ENCODE measurements at places on chromosomes 1 and 21.

GRCh38 chr1:19975423-19976193 lies 3.8 kb downstream of the PLA2G2A start:
- no peak for DNase-seq

- no peak for DNase-seq
Observed at GRCh38 chr1:20080441-20081352, 10.7 kb downstream of the PLA2G5 start.

GRCh38 chr1:167881786-167882185 lies 32.1 kb downstream of the ADCY10 start:
- DNase-seq = peak; percentile 24

DNA sequence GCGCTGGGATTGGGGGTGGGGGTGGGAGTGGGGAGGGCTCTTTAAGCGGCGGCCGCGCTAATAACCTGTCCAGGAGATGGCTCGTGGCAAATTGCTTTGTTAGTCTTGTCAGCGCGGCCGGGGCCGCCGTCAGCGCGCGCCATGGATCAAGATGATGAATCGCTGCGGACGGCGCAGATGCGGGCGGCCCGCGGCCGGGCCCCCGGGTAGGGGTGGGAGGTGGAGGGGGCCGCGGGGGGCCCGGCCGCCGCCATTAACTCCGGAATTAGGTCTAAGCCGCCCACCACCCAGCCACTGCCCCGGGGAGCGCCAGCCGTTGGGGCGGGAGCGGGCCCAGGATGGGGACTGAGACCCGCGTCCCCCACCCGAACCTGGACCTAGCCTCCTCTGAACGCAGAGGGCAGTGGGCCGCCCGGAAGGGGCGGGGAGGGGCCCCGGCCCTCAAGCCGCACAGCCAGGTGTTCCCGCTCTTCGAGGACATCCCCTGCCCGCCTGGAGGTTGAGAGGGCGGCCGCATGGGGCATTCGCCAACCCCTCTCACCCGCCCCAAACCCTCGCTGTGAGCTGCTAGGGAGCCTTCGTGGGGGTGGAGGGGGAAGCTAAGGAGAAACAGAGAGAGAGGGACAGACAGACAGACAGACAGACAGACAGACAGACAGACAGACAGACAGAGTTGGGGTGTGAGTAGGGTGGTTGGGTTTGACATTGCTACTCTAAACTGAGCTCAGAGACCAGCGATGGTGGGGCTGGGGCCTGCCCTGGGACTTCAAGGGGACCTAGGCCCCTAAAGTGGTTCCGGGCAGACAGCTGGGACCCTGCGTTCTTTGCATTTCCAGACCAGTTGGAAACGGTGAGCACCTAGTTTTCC lies 3.8 kb upstream of the DMBX1 start:
- no peak for DNase-seq

GRCh38 chr1:204463125-204464060 lies 31.2 kb downstream of the PIK3C2B start:
- no peak for DNase-seq

- no peak for DNase-seq
Observed at GRCh38 chr21:16421007-16421406, 691.2 kb downstream of the USP25 start.

GRCh38 chr1:144551107-144551542 lies 41.6 kb upstream of the PPIAL4F start:
- DNase-seq = no peak

DNA sequence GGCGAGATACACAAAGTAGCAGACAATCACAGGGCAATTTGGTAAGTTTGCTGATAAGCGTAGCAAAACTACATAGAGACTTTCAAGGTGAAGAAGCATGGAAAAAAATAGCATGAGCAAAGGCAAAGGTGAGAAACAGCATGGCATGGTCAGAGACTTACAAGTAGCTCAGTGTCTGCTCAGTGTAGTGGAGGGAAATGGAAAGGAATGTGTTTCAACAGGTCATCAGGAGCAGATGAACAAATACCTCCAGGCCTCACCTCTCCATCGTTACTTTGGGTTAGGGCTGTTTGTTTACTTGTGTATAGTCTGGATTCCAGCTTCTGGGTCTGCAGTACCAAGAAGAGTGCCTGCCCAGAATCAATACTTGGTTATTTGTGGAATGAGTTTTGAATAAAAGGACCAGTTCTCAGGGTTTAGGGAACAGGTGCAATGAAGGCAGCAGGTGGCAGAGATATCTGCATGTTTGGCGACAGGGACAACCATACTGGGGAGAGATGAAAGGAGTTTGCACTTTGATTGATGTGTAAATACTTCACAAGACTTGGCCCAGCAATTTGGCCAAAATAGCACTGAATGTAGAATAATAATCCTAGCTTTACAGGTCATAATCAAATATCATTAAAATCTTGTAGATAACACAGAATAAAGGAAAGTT lies 97.0 kb upstream of the FGGY start:
- no peak for DNase-seq

- no peak for DNase-seq
Observed at GRCh38 chr1:92853299-92853698, 21.5 kb downstream of the RPL5 start.

- DNase-seq = no peak
Observed at GRCh38 chr1:156012051-156012817, 8.5 kb downstream of the SSR2 start.

DNA sequence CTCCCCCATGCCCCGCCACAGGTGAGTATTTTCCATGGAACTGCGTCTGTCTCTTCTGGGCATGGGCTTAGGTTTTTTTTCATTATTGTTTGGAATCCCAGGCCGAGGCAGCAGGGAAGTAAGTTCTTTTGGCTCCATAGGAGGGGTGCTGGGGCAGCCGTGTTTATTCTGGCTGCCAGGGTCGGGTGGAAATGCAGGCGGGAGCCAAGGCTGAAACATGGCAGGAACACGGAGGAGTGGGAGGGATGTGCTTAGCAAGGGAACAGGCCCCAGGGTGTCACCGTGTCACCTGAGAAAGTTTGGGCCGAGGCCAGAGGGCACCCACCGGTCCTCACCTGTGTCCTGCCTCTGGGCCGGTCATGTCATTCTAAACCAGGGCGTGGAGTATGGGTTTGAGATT lies 4.5 kb upstream of the DHRS3 start:
- no peak for DNase-seq

GRCh38 chr1:39113109-39113743 lies 87.1 kb downstream of the NDUFS5 start:
- no peak for DNase-seq

- peak; percentile 85 for DNase-seq
Observed at GRCh38 chr1:77533660-77534305, 148.7 kb downstream of the ZZZ3 start.

DNA sequence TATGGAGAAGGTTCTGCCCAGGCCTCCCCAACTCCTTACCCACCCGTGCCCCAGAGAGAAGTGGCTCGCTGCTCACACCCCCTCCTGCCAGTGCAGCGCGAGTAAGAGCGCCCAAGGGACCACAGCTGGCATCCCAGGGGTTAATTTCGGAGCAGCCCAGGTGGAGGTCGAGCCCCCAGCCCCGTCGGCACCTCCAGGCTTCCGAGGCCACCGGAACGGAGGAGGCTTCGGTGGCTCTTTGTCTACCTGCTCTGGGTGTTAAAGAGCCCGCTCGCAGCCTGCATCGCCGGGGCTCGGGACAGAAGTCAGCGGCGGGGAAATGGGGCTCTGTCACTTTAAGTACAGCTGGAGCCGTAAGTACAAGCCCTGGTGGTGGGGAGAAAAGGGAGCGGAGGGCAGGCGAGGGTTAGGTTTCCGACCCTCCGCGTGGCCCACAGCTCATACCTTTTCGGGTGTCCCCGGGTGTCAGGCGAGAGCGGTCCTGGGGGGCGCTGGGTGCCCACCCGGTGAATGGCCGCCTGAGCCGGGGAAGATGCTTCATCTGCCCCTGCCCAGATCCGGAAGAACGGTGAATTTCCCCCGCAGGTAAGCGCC lies 89.4 kb upstream of the IPO9 start:
- peak; percentile 67 for DNase-seq

- peak; percentile 1 for DNase-seq
Observed at GRCh38 chr1:218165701-218166114, 119.4 kb upstream of the RRP15 start.

- no peak for DNase-seq
Observed at GRCh38 chr1:229941160-229941559, 125.9 kb upstream of the GALNT2 start.

GRCh38 chr1:186194107-186194756 lies 180.8 kb downstream of the TPR start:
- no peak for DNase-seq

DNA sequence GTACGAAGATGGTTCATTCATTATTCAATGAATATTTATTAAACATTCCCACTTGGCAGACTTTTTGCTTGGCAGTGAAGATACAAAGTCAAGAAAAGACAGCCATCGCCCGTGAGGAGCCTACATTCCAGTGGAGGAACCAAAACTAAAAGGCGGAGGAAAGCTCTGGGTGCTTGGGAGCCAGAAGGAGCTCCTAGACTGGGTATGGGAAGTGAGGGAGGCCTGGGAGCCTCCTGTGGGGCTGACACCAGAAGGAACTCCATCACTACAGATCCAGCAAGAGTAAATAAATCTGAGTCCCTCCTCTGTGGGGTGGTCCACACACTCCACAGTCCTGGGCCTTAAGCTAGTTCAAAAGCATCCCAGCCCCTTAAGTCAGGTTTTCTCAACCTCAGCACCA lies 14.9 kb downstream of the RNASEL start:
- DNase-seq = no peak

- no peak for DNase-seq
Observed at GRCh38 chr21:39855595-39855994, 11.6 kb upstream of the PCP4 start.

- no peak for DNase-seq
Observed at GRCh38 chr1:94044290-94044790, 76.6 kb downstream of the ABCA4 start.

- peak; percentile 43 for DNase-seq
Observed at GRCh38 chr1:36258960-36259344, 34.7 kb downstream of the THRAP3 start.

GRCh38 chr1:186099336-186100104 lies 275.5 kb downstream of the TPR start:
- no peak for DNase-seq

GRCh38 chr1:15849775-15850324 lies 2.3 kb downstream of the SPEN start:
- DNase-seq = peak; percentile 73

- peak; percentile 85 for DNase-seq
Observed at GRCh38 chr1:168603501-168604110, 27.2 kb downstream of the XCL1 start.

DNA sequence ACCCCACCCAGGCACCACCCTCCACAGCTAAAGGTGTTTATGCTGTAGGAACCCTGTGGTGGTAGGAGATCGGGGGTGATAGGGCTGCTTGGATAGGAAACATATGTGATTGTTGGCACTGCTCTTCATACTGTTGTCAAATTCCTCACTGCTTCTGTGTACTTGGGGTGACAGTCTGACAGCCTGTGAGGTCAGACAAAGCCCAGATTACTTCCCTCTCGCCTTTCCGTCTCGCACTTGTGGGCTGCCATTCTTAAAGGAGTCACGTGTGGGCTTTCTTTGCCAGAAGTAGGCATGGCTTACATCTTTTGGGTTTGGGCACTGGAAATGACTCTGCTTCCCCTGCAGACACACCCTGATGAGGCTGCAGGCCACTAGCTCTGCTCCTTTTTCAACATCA lies 363.8 kb downstream of the DISC1 start:
- no peak for DNase-seq

DNA sequence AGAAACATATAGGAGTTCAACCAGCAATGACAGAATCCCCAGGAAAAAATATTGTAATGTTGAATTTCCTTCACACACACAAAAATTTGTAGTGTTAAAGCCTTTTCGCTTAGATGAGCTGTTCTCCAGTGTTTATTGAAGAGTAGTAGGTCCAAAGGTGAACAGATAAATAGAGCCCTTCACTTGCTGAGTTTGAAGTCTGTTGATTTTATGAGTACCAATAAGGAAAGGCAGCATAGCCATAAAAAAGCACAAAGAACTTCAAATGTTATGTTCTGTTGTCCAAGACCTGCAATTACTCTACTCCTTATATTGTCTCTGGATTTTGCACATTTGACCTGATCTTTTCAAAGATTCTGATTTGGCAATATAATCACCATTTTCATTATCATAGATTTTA lies 362.7 kb upstream of the B3GALT2 start:
- DNase-seq = no peak

GRCh38 chr1:51063121-51063520 lies 38.9 kb upstream of the C1orf185 start:
- DNase-seq = peak; percentile 86

DNA sequence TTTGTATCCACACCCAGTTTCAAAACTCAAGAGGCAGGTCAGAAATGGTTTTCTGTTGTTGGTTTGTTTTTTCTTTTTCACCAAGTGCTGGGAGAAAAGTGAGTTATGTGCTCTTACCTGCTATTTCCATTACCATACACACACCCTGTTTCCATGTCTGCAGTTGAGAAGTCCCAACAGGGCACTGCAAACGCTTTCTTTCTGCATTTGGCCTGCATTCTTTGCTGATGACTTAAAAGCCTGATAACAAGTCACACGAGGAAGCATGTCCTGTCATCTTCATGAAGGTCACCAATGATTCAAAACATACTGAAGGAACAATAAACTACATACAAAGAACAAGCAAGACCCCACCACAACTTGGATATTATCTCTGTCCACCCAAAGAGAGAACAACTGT lies 24.8 kb upstream of the KCNE1 start:
- peak; percentile 47 for DNase-seq

DNA sequence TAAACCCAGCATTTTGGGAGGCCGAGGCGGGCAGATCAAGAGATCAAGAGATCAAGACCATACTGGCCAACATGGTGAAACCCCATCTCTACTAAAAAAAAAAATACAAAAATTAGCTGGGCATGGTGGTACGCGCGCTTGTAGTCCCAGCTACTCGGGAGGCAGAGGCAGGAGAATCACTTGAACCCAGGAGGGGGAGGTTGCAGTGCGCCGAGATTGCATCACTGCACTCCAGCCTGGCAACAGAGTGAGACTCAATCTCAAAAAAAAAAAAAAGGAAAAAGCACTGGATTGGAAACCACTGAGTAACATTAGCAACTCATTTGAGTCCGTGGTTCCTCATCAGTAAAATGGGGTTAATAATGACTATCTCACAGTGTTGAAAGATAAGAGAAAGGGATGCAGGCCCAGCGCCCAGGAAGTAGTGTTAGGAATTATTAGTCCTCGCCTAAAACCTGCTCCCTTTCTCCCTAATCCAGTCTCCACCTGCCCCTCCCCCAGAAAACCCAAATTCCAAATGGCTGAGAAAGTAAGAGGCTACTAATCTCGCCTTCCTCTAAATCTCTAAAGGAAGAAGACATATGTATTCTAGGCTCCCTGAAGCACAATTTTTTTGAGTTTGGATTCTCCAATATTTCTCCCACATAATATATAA lies 49.5 kb downstream of the RHBG start:
- no peak for DNase-seq
